ENCODE measurements at places on chromosomes 7 and 10. TPM values are rescaled to one million over a fixed set of nuclear protein-coding genes. Genes with fewer than 3 reads are reported as not detected.

Gene IL6
- 10.0 TPM for total RNA-seq

DNA sequence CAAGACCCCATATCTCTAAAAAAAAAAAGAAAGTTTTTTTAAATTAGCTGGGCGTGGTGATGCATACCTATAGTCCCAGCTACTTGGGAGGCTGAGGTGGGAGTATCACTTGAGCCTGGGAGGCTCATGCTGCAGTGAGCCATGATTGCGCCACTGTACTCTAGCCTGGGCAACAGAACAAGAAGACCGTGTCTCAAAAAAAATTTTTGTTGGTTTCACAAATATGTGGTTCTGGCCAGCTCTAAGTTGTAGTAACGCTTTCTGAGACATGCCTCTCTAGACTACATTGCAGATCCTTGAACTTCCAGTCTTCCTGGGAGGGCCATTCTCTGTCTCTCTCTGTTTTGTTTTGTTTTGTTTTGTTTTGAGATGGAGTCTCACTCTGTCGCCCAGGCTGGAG, 24.6 kb upstream of the RHBDD2 start:
- no peak for DNase-seq

DNA sequence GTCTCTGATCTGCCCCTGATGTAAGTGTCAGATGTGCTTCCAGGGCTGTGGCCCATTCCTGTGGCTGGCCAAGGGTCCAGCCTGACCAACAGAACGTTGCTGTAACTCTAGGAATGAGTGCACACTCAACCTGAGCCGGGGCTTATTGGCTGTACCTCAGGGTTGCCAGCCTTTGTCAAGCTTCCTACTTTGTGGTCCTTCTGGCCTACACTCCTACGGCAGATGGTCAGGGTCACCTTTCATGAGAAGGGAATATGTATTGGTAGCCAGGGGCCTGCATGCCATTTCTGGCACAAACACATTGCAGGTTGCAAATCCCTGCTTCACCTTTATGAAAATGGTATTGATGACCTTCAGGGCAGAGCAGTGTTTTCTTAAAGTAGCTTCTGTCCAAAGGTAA, 64.5 kb downstream of the MTURN start:
- DNase-seq, result no peak

Gene ITPRID1
- not detected for total RNA-seq

- DNase-seq, result peak; percentile 26
Observed at GRCh38 chr10:17453373-17454091, 863 bp downstream of the ST8SIA6 start.

GRCh38 chr10:131141645-131142516, 169.6 kb downstream of the TCERG1L start:
- DNase-seq, result no peak

- no peak for DNase-seq
Observed at GRCh38 chr7:6012355-6013104, 3.5 kb downstream of the AIMP2 start.

GRCh38 chr7:130887957-130888371, 154.0 kb upstream of the KLF14 start:
- DNase-seq, result no peak

Gene PPP1R9A
- total RNA-seq, result 0.35 TPM

- no peak for DNase-seq
Observed at GRCh38 chr10:59096631-59097030, 79.8 kb upstream of the PHYHIPL start.

- DNase-seq, result no peak
Observed at GRCh38 chr10:77565590-77566023, 72.0 kb downstream of the KCNMA1 start.

DNA sequence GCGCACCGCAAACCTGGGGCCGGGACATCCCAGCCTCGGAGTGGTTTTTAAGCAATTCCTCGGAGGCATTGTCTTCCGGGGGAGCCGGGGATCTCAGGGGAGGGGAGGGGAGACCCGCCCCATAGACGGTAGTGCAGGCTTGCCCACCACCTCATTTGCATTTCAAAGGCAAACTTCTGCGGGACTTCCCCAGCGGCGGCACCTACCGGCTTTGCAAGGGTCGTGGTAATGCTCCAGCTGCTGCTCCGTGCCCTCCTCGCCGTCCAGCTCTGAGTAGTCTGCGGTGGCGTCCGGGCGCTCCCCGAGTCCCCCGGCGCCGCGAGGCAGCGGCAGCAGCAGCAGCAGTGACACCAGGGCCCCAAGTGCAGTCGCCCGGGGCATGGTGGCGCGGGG, 425 bp downstream of the TLL2 start:
- peak; percentile 27 for DNase-seq

Gene COL17A1
- total RNA-seq, result 0.23 TPM

DNA sequence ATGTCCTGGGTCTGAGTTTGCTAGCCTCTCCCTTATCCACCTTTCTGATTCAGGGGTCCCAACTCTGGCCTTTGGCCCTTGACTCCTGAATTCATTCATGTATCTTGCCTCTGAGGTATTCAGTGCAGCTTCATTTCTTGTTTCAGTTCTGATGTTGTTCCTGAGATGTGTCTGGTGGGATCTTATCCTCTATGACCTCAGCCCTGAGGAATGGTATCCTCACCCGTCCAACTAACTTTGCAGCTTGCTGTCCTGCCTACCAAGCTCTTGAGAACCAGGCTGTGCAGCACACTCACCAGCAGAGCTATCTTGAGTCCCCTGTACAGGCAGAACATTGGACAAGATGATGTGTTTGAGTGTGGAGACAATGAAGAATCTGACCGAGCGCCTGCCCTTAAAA, 13.8 kb downstream of the SUFU start:
- no peak for DNase-seq

DNA sequence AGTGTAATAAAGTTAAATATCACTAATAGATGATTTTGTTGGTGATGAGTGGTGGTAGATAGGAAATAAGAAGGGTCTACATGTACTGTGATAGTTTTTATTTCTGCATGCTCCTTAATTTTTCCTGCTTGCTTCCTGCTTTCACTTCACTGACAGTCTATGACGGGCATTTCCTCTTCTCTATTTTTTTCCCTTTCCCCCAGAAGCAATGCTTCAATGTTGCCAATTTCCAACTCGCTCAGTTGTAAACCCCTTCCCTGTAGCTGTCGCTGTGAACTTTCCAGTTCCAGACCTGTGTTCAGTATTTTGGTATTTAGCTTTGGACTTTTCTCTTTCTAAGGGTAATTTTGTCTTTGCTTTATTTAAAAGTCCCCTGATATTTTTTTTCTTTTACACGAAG, 123.5 kb upstream of the AGR3 start:
- DNase-seq, result no peak

- DNase-seq, result no peak
Observed at GRCh38 chr7:42161719-42162118, 75.3 kb downstream of the GLI3 start.
